ENCODE measurements at places on chromosomes 12 and 14.

- no peak for DNase-seq
Observed at GRCh38 chr12:96766232-96766631, 140.8 kb upstream of the NEDD1 start.

DNA sequence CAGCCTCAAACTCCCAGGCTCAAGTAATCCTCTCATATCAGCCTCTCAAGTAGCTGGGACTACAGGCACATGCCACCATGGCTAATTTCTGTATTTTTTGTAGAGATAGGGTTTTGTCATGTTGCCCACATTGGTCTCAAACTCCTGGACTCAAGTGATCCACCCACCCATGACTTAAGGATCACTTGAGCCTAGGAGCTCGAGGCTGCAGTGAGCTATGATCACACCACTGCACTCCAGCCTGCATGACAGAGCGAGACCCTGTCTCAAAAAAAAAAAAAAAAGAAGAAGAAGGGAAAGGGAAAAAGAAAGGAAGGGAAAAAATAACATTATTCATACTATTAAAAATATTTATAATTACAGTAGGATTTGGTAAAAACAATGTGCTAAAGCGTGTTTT is 19.2 kb downstream of the EPS8 start:
- no peak for DNase-seq

GRCh38 chr12:94147991-94148738 is at the start of gene PLXNC1:
PLXNC1 (plus strand) TSS chr12:94148577; CDS start chr12:94148972, 395 bp downstream.
- DNase-seq: peak; percentile 89

DNA sequence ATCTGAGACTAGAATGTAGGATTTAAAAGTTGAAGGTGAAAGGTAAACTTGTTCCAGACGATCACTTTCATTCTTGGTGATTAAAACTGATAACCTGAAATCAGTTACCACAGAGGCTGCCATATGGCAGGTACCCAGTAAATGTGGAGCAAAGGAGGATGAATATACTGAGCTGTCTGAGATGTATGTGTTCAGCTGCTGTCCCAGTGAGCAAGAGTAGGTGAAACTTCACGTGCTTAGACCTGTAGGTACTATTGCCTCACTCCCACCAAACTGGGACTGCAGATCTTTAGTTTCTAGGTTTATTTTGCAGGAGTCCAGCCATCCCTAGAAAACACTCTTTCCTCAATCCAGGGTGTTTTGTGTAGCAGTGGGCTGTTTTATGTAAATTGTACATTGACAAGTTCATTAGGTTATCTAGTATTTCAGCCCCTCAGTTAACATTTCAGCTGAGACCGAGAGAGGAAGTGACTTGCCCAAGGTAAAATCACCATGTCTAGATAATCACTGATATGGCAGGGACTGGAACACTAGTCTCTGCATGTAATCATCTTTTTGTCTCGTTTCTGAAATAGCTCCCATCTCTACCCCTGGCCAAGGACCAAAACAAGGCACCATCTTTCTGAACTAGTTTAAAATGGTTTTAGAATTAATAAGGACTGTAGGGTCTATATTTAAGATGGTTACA is 62.7 kb downstream of the ATG14 start:
- DNase-seq: no peak

DNA sequence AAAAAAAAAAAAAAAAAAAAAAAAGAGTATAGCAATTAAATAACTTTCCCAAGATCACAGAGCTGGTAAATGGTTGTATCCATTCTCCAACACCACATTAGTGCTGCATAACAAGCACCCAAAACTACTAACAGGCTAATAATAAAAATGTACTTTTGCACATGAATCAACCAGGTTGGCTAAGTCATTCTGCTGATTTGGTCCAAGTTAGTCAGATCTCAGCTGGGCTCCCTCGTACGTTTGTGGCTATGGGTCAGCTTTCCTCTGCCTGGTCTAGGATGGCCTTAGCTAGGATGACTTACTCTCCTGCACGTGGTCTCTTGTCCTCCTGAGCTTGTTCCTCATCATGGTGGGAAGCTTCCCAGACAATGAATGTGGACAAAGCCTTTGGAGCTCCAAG is 7.9 kb upstream of the PLEKHG6 start:
- DNase-seq: peak; percentile 57

- DNase-seq: no peak
Observed at GRCh38 chr12:88684610-88685009, 104.3 kb upstream of the KITLG start.

- no peak for DNase-seq
Observed at GRCh38 chr12:76446090-76446489, 97.9 kb upstream of the BBS10 start.

DNA sequence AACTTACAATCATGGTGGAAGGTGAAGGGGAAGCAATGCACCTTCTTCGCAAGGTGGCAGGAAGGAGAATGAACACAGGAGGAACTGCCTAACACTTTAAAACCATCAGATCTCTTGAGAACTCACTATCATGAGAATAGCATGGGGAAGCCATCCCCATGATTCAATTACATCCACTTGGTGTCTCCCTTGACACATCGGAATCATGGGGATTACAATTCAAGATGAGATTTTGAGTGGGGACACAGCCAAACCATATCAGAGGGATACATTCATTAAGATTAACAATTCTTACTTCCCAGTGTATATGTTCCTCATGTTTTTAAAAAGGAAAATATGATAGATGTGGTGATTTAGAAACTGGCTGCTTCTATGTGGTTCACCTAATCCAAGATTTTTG is 117.9 kb downstream of the PDE3A start:
- no peak for DNase-seq

DNA sequence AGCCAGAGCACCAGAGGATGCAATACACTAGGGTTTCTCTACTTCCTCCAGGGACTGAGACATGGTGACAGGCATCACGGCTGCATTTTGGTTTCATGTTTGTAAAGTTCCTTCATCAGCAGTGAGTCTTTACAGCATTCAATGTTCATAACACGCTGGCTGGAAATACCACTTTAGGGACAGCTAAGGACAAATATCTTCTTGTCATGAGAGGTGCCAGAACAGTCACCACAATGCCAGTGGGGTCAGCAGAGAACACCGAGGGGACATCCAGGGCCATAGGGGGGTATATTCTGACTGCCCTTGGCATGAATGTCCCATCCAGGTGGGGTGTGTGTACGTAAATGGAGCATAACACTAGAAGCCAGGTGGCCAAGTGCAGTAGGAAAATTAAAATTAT is 72.3 kb downstream of the CCDC60 start:
- DNase-seq: no peak

DNA sequence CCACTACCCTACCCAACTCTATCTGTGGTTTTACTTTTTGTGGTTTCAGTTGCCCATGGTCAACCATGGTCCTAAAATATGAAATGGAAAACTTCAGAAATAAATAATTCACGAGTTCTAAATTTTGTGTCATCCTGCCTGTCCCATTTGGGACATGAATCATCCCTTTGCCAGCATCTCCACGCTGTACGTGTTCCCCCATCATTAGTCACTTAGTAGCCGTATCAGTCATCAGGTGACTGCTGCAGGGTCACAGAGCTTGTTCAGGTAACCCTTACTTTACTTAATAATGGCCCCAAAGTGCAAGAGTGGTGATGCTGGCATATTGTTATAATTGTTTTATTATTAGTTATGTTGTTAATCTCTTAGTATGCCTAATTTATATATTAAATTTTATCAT is 209.9 kb downstream of the ITPR2 start:
- DNase-seq: peak; percentile 30

- DNase-seq: no peak
Observed at GRCh38 chr12:123859035-123859434, 96.9 kb downstream of the DNAH10 start.

DNA sequence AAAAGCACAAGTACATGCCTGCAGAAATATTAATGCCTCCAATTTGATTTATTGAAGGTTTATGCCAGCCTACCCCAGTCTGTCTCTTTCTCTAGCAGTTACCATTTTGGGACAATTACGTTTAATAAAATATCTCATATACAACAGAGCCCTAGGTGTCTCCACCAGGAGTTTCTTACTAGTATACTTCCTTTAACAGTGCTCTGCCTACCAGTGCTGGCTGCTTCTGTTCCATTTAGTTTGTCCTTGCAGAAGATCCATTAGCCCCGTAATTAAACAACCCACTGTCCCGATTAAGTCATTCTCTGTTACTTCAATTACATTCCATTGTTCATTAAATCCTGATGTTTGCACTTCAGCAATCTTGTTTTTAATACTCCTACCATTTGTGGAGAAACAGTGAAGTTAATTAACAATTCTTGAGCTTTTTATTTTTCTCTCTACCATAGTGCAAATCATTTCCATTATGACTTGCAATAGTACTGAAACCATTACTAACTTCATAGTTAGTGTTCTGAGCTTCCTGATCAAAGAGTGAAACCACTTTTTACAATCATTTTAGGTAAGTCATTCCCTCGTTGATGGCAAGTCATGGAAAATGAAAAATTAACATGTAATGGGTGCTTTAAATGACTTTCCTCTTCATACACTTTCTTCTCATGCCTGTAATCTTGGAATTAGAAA is 121.1 kb downstream of the PLXNC1 start:
- no peak for DNase-seq

GRCh38 chr12:92041742-92042141 is 103.9 kb downstream of the BTG1 start:
- DNase-seq: no peak

- DNase-seq: no peak
Observed at GRCh38 chr12:7373226-7373625, 69.4 kb downstream of the ACSM4 start.

DNA sequence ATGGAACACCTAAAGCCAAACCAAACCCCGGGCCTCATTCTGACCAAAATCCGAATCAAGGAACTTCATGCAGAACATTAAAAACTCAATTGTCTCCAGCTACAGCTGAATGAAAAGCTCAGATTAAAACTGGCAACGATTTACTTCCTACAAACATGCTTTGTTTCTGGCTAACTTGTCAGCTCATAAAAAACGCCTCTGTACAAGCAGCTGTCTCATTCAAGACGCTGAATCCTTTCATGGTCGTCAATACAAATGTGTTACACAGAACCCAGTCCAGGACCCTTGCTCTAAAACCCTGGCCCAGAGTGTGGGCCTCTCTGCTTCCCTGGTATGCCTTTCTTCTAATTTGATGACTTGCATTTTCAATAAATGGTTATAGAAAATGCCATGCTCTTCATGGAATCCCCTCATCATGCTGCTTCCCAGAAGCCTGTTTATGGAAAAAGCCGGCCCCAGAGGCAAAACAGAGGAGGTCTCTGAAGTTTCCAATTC is 183.1 kb downstream of the PHLDA1 start:
- DNase-seq: no peak

GRCh38 chr12:124440841-124441381 is 126.5 kb downstream of the NCOR2 start:
- DNase-seq: peak; percentile 95

DNA sequence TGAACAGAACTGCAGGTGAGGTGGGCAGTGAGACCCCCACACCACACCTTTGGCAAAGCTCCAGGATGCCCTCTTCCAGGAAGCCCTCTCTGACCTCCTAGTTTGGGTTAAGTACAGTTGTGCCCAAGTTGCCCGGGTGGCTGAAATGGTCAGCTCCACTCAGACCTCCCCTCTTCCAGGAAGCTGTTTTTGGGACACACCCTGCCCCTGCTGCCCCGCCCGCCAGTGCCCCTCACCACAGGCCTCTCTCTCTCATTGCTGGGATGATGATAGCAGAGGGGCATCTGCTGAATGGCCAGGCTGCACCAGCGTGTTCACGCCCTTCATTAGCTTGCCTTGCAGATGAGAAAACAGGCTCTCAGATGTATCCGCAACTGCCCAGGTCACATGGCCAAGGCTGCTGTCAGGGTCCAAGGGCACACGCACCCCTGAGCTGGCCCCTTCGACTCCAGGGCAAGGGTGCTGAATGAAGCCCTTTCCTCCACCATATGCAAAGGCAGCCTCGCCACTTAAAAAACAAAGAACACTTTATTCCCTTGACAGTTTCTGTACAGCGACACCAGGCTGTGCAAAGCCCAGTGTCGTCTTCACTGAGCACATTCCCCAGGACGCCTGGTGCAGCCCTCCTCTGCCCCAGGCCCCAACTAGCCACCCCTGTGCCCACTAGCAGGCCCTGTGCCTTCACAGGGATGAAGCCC is 15.5 kb downstream of the SLC25A29 start:
- DNase-seq: peak; percentile 62

DNA sequence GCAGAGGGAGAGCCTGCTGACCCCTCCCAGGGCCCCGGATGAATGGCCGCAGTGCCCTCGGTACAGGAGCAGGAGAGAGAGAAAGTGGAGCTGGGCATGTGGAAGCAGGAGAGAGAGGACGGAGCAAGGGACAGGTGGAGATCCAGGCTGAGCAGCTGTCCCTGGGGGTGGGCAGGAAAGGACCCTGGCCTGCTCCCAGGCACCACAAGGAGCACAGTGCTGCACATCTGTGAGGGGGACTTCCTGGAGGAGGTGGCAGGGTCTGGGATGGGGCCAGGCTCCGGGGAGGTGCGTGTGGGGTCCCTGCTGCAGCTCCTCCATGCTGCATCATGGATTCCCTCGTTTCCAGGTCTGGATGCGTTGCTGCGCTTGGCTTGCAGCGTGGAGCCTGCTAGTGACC is 13.0 kb upstream of the DLK1 start:
- no peak for DNase-seq

DNA sequence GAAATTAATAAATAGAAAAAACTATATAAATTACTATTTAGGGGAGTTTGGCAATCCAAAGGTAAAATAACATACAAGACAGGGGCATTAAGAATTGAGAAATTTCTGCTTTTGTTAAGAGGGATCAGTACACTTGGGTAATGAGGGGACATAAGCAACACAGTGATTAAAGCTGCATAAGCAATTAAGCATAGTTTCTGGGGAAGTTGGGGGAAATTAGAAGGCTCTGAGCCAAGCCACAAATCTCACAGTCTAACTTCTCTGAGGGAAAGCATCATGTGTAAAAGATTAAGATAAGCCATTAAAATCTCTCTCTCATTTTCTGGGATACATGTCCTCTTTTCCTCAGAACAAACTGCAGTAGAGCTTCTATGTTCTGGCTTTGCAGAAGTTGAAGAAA is 533.9 kb upstream of the LRFN5 start:
- no peak for DNase-seq

DNA sequence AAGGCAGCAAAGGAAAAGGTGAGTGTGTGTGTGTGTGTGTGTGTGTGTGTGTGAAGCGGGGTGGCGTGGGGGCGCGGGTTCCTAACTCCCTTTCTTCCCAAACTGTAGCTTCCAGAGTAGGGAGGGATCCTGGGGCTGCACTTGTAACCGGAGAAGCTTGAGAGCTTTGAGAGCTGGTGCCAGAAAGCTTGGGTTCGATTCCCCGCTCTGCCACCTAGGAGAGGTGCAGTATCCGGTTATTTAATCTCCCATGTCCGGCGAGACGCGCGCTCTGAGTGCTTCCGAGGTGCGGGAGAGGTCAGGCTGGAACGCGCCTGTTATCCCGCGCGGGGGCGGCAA is 7.2 kb upstream of the RACGAP1 start:
- no peak for DNase-seq

GRCh38 chr14:35395283-35395682 is 9.3 kb downstream of the NFKBIA start:
- DNase-seq: no peak

GRCh38 chr14:96863327-96863985 is 66.3 kb downstream of the VRK1 start:
- DNase-seq: no peak
